Suppressor macrophage (primary cell): ENCODE measurements at places on chromosomes 16 and 17.

- DNase-seq: no peak
These were observed 673.6 kb downstream of the HS3ST4 start for GRCh38 chr16:26365161-26365940.

DNA sequence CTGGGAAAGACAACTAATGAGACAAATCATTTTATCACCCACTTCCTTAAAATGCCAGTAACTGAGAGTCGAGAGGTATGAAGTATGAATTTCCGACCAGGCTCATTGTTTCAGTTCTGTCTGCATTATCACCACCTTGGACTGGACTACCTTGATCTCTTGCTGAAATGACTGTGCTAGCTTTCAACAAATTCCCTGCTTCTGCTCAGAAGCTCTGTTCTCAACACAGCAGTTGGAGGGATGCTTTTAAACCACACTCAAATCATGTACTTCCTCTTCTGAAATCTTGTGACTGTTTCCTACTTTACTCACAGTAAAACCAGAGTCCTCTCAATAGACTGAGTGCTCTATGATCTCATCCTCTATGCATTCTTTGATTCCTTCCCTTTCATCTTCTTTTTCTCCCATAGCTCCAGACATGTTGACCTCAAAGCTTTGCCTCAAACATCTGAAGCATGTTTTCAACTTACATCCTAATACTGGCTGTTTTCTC is 195.8 kb downstream of the KCNJ2 start:
- peak; percentile 51 for DNase-seq

GRCh38 chr17:72206376-72206775 is 85.6 kb downstream of the SOX9 start:
- DNase-seq: no peak

GRCh38 chr17:38571833-38572668 is 33.7 kb downstream of the SRCIN1 start:
- no peak for DNase-seq

- no peak for DNase-seq
These were observed 10.3 kb downstream of the EPN2 start for GRCh38 chr17:19247473-19247872.

DNA sequence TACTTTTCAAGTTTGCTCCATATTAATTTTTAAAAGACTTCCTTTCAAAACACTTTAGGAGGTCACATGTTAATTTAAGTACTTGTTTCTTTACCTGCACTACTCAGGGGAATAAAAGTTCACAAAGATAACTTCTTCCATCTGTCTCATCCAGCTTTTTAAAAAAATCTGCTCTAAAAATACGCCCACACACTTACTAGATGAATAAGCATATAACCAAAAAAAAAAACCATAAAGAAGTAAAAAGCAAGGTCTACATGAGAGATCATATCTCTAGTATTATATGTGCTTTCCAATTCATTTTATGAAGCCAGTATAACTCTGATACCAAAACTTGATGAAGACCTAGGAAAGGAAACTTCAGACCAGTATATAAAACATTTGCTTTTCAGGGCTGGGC is 17.2 kb downstream of the SKAP1 start:
- DNase-seq: no peak

GRCh38 chr16:87706278-87707000 is 59.3 kb downstream of the KLHDC4 start:
- no peak for DNase-seq

- no peak for DNase-seq
These were observed 2.0 kb downstream of the WSCD1 start for GRCh38 chr17:6072157-6072556.

DNA sequence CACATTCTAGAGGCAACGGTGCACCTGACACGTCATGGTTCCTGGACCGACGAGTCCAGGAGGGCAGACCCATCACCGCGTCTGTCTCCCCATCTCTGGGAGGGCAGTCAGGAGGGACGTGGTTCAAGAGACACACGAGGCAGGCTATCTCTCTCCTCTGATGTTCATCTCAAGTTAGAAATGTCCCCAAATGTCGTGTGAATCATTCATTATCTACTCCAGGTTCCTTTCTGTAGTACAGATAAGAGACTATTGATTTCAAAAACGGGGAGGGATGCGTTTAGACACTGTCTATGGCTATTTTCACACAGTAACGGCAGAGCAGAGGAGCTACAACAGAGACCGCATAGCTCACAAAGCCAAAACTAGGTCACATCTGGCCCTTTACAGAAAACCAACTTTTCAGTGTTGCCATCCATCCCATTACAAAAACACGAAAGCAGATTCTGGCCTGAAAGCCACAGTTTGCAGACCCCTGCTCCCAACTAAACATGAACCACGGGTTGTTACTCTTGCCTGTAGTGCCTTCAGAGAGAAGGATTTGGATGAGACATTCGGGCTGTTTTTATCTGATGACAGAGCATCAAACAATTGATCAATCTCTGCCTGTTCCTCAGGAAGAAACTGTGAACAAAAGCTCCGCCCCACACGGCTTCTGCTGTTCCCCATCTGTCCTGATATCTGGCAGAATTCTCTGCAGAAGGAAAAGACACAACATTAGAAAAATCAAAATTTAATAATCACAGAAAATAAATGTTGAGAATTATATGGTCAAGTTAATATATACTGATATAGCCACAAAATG is 6.8 kb downstream of the MEAK7 start:
- DNase-seq: no peak

DNA sequence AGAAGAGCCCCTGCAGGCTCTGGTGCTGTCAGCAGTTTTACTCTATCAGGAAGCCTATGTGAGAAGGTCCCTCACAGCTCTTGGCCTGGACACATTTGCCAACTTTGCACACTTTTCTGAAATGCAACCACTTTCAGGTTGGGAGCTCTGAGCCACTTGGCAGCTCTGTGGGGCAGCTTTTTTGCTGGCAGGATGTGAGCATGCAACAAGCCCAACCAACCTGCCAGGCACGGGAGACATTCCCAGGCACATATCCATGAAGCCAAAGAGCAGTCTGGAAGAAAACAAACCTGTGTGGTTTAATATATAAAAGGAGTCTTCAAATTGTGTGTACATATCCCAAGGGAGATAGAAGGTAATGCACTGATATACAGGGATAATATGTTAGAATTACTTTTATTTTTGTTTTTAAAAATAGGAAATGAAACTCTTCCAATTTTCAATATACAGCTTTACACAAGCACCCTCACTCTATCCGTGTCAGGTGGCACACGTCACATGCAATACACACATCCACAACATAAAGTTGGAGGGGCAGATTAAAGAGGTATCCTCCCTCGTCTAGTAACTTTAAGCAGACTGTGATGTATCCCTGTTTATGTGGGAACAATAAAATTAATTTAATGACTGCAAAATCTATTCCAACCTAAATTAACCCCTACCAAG is 57.4 kb upstream of the COX10 start:
- no peak for DNase-seq

GRCh38 chr17:40415390-40415789 is 2.3 kb downstream of the TOP2A start:
- DNase-seq: peak; percentile 13

GRCh38 chr16:1351215-1351581 is 480 bp downstream of the TSR3 start:
- DNase-seq: peak; percentile 49

DNA sequence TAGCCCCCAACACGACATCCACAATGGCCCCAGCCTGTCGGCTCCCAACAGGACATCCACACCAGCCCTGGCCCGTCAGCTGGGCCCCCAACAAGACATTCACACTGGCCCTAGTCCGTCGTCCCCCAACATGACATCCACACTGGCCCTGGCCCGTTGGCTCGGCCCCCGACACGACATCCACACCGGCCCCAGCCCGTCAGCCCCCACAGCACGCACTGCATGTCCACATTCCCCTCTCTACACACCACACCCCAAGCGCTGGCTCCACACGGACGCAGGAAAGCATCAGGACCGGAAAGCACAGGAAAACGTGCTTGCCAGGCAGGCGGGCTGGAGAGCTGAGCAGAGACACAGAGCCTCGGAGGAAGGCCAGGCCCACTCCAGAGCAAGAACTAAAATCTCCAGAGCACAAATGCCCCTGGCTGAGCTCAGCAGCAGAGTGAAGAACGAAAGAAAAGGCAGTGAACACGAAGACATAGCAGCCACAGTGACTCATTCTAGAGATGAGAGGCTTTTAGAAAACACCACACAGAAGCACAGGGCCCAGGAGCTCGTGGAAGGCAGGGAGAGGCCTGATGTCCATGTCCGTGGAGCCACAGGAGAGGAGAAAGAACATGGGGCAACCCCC is 50.6 kb downstream of the LMF1 start:
- DNase-seq: no peak

DNA sequence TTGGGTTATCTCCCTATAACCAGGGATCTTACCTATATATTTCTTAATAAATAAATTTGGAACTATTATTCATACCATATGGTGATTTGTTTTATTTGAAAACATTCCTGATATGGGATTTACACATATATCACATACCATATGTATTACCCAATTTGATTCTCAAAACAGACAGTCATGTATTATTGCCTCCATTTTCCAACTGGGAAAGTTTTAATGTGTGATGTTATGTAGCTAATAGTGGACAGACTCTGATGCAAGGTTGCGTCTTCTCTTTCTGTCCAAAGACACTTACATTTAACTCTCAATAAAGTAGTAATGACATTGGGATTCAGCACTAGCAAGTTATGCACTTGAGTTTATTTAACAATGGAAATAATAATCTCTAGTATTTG is 1.1 kb downstream of the KRTAP9-9 start:
- DNase-seq: no peak

DNA sequence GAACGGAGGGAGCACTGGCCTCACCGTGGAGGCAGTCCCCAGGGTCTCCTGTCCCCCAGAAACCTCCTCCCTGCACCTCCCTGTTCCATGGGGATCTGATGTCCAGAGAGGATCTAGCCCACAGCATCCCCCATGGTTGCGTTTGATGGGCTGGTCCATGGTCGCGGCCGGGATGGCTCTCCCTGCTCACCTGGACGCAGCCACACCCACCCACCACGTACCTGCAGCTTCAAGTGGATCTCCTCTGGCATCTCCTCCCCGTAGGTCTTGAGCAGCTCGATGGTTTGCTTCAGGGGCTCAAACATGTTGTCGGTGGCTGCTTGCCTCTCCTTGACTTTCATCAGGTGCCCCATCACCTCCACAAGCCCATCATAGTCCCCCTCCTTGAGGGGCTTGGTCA is 47.9 kb downstream of the DNAH17 start:
- no peak for DNase-seq

DNA sequence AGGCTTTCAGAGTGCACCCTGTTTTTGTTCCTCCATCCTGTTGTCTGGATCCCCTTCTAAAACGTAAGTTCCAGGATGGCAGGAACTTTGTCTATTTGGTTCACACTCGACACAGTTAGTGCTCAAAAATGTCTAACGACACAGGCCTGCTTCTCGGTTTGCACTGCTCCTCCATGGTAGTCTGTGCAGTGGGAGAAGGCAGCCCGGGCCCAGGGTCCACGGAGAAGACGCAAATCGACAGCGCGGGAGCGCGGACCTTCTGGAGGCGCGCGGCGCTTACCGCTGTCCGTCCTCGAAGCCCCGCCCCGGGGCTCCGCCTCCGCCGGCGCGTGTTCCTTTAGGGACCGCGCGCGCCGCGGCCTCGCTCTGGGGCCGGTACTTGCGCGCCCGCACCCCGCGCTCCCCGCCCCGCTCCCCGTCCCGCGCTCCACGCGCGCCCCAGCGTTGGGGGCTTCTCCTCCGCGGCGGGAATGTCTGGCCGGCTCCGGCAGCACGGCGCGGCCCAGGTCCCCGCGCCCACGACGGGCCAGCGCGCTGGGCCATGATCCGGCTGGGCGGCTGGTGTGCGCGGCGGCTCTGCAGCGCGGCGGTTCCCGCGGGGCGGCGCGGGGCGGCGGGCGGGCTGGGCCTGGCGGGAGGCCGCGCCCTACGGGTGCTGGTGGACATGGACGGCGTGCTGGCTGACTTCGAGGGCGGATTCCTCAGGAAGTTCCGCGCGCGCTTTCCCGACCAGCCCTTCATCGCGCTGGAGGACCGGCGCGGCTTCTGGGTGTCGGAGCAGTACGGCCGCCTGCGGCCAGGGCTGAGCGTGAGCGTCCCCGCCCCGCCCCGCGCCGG is at the start of gene NT5M:
TSS of gene NT5M (plus strand) at position 364 of the 837 bp plus-strand sequence. CDS start at position 542, 178 bp downstream.
- DNase-seq: peak; percentile 93

DNA sequence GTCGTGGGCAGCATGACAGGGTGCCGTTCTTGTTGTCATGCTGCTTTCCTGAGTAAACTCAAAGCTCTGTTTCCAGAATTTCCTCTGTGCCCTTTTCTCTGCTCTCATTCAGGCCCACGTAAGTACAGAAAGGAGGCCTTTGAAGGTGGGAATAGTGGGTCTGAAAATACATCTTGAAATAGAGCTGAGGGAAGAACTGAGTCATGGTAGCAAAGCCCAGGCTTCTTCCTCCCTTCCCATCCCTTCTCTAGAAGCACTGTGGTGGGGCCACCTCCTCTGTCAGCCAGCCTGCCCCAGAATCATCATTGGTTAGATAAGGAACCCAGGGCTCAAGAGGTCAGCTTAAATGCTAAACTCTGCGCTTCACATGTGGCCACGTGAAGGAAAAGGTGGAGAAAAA is 9.4 kb downstream of the CTRL start:
- no peak for DNase-seq

DNA sequence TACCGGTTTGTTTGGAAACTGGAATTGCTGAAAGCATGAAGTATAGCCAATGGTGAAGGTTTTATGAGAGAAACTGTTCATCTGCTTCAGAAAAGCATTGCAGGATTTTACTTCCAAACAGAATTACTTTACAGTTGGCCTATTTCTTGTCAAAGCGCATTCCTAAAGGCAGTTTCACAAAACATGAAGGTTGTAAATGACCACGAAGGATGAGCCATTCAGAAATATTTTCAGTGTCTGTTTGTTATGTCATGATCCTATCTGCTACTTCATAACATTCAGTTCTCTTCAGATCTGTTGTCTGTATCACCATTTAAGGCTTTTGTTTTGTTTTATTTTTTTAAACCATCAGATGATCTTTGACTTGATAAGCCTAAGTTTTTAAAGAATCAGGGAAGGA is 45.7 kb downstream of the AATF start:
- no peak for DNase-seq

GRCh38 chr17:34764716-34765115 is 185.3 kb downstream of the TMEM132E start:
- no peak for DNase-seq

- DNase-seq: no peak
These were observed 1401.0 kb downstream of the CDH11 start for GRCh38 chr16:63720848-63721247.
